Stimulated activated CD4-positive, alpha-beta T cell treated with anti-CD3 and anti-CD28 coated beads, Interleukin-12 subunit alpha, Interleukin-12 subunit beta, amount 100 ng/mL, for 24 hours (primary cell): ENCODE measurements at places on chromosomes 5 and 9.
A peak's percentile ranks its signal among the peaks of the same experiment; 100 is the strongest.

- DNase-seq = no peak
These were observed 166.6 kb downstream of the CDK5RAP2 start for GRCh38 chr9:120413121-120414048.

DNA sequence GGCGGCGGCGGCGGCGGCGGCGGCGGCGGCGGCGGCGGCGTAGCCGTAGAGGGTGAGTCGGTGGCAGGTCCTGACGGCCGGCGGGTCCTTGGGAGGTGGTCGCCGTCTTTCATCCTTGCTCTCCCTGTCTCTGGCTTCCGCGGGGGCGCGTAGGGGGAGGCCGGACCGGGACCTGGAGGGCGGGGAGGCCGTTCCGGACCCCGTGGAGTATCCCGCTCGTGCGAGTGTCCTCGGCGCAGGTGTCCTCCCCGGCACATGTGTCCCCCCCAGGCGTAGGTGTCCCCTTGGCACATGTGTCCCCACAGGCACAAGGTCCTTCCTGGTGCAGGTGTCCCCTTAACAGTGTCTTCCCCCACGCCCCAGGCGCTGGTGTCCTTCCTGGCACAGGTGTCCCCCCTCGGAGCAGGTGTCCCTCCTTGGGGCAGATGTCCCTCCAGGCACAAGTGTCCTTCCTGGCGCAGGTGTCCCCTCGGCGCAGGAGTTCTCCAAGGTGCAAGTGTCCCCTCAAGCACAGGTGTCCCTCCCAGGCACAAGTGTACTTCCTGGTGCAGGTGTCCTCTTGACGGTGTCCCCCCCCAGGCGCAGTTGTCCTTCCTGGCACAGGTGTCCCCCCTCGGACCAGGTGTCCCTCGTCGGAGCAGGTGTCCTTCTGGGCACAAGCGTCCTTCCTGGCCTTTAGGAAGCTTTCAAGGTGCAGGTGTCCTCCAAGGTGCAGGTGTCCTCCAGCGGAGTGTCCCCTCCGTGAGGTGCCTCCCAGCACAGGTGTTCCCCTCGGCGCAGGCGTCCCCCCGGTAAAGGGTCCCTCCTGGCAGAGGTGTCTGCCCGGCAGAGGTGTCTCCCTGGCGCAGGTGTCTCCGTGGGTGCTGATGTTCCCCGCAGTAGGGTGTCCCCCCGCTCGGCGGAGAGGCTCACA lies 519 bp downstream of the EXOC3 start:
- DNase-seq = peak; percentile 23

DNA sequence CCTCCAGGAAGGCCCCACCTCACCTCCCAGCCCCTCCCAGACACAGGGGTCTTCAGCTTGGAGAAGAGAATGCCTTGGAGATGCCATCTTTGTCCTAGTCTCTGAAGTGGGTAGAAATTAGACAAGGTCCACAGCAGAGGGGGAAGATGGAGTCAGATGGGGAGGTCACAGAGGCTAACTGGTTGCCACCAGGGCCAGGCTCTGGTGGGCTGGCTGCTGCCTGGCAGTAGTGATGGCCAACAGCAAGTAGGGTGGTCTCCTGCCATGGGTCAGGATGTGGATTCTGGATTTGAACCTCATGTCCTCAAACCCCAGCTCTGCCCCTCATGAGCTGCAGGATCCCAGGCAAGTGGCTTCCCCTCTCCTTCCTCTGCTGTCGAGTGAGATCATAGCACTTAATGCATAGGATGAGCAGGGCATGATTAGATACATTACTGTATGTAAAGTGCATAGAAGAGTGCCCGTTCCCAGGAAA lies 38.7 kb upstream of the NEK6 start:
- DNase-seq = no peak

DNA sequence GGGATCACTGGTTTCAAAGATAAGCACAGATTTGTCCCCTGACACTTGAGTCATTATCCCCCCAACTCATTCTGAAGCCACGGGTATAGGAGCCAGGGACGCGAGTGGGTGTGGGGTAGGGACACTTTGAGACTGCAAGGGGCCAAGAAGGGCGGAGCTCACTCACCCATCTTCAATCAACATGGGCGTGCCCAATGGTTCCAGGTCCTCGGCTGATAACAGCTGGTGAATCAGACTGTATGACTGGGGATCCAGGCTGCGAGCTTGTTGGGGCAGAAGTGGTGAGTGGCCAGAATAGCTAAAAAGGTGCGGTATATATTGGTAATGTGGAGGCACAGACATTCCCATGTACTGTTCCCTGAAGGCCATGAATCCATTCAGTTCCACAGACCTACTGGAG lies 30.7 kb upstream of the NR5A1 start:
- DNase-seq = no peak

GRCh38 chr5:169945831-169946261 lies 34.4 kb downstream of the INSYN2B start:
- no peak for DNase-seq

DNA sequence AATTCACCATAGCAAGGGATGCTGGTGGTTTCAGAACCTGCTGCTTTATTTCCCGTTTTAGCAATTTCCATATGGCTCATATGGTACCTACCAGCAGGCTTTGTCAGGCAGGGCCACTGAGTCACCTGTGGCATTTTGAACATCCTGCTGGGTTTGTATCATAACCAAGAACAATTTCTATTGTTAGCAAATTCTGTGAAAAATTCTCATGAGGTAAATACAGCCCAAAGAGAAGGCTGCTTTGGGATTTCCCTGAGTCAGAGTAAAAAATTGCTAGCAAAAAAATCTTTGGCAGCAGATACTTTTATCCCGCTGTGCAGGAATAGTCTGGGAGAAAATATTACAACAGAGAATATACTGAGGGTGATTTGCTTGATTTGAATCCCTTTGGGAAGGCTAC lies 52.7 kb downstream of the PRR16 start:
- no peak for DNase-seq

DNA sequence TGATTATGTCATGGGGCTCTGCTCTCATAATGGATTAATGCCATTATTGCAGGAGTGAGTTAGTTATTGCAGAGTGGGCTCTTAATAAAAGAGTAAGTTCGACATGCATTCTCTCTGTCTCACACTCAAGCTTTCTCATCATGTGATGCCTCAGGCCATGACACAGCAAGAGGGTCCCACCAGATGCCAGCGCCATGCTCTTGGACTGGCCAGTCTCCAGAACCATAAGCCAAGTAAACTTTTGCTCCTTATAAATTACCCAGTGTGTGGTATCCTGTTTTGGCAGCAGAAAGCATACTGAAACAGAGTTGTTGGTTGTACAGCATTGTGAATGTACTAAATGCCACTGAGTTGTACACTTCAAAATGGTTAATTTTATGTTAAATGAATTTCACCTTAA lies 138.1 kb downstream of the MYO10 start:
- DNase-seq = no peak

GRCh38 chr5:95881833-95882232 lies 59.3 kb upstream of the GLRX start:
- DNase-seq = no peak

GRCh38 chr5:6220346-6221088 lies 157.8 kb downstream of the MED10 start:
- no peak for DNase-seq

DNA sequence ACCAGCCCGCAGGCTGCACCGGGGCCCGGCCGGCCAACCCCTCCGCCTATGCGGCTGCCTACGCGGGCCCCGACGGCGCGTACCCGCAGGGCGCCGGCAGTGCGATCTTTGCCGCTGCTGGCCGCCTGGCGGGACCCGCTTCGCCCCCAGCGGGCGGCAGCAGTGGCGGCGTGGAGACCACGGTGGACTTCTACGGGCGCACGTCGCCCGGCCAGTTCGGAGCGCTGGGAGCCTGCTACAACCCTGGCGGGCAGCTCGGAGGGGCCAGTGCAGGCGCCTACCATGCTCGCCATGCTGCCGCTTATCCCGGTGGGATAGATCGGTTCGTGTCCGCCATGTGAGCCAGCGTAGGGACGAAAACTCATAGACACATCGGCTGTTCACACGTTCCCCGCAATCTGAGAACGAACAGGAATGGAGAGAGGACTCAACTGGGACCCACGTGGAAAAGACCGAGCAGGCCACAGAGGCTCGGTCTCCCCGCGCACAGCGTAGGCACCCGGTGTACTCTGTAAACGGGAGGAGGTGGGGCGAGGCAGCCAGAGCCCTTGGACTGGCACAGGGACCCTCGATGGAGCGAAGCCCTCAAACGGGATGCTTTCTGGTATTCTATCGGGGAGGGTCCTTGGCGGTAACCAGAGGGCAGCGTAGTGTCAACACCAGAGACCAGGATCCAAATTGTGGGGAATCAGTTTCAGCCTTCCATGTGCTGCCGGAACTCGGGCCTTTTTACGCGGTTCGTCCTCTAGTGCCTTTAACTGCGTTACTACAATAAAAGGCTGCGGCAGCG lies 1.9 kb downstream of the FOXE1 start:
- no peak for DNase-seq

DNA sequence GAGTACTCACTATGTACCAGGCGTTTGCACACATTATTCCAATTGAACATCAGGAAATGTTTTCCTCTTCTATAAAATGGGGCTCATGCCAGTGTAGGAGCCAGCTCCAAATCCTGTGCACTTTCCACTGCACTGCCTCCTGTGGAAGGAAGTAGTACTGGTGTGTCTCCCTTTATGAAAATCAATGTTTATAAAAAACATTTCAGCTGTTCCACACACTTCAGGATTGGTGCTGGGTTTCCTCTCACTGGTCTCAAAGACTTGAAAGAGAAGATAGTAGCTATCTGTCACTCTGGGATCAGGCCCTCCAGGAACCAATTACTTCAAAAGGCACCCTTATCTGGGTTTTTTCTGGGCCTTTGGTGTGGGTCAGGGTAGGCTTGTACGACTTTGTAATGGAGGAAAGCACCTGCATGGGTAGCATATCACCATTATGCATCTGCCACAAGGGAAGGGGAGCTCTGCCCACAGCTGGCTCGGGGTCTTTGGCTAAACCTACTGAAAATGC lies 32.5 kb downstream of the RAB14 start:
- DNase-seq = no peak

DNA sequence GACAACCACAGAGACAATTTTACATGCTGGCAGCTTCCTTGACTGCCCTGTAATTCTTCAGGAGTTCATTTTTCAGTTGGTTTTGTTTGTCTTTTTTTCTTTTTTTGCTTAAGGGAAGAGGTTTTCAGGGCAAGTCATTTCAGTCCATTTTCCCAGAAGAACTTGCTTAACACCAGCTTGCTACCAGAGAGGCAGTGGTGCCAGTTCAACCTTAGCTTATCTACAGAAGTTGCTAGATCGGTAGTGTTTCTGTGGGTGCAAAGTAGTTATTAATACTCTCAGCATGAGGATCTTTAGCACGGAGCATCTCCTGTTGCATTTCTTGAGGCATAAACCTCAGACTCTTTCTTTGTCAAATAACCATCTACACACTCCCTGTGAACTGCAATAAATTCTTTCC lies 1.1 kb downstream of the SPEF2 start:
- no peak for DNase-seq

GRCh38 chr9:137161558-137162486 lies 8.0 kb downstream of the LRRC26 start:
- no peak for DNase-seq

DNA sequence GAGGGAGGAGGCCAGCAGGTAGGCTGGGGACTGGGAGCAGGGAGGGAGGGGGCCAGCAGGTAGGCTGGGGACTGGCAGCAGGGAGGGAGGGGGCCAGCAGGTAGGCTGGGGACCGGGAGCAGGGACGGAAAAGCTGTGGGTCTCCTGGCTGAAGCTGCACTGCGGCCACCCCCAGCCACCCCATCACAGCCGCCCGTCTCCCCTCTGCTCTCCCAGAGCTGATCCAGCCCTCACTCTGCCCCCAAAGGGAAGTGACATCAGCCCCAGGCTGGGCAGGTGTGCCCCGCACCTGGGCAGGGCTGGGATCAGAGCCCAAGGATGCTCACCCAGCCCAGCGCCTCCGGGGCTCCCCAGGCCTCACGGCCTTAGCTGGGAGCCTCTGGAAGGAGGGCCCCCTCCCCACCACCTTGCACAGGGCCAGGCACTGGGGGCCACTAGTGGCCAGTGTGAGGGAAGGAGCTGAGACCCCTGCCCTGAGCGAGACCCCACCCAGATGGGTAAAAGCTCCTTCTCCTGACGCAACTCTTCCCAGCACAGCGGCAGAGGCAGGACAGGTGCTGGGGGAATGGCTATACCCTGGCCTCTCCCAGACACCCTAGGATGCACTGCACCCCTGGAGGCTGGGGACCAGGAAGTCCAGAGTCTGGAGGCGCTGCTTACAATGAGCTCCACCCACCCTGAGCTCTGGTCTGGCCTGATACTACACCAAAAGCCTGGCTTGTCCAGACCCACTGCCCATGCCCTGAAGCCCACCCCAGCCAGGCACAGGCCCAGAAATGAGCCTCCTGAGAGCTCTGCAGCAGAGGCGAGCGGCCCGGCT lies 11.6 kb downstream of the AGPAT2 start:
- DNase-seq = no peak

DNA sequence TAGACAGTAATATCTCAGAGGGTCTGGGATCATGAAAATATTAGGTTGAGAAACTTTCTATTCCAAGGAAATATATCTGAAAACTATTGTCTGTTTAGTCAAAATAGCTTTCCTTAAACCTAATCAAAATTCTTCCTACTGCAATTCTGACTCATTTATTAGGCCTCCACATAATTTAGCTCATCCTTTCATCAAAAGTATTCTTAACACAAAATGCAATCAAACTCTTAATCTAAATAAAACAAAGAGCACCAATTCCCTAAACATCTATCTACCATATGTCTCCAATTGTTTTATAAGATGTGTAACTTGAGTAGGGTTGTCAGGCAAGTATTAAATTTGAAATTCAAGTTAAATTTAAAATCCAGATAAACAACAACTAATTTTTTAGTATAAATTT lies 142.1 kb downstream of the PLK2 start:
- DNase-seq = no peak

GRCh38 chr5:69368458-69369339 lies 621 bp downstream of the AK6 start:
- no peak for DNase-seq

GRCh38 chr5:108581026-108581425 lies 166.7 kb upstream of the FER start:
- DNase-seq = no peak

- DNase-seq = no peak
These were observed 384.6 kb upstream of the CD180 start for GRCh38 chr5:67581203-67581602.

DNA sequence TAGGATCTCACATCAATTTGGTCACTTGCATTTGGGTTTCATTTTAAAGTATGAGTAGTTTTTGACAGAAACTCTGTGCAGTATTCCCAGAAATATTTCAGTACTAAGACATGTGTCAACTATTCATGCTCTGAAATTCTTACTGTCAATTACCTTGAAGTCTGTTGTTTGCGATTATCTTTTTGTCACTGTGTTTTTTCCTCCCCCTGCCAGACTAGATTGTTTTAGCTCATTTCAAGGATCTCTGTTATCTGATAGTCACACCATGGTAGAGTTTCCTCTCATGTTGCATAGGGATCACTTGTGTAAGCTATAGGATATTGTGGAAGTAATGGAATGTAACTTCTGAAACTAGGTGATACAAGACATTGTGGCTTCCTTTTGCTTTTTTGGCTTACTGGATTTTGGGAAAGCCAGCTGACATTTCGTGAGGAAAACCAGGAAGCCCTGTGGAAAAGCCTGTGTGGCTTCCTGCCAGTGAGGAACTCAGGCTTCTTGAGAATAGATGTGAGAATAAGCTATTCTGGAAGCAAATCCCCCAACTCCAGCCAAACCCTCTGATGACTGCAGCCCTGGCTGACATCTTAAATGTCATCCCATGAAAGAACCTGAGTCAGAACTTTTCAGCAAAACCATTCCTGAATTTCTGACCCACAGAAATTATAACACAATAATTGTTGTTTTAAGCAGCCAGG lies 122.2 kb downstream of the FGF10 start:
- no peak for DNase-seq
